Central memory CD4-positive, alpha-beta T cell (primary cell): ENCODE measurements at places on chromosomes 16 and 17.

DNA sequence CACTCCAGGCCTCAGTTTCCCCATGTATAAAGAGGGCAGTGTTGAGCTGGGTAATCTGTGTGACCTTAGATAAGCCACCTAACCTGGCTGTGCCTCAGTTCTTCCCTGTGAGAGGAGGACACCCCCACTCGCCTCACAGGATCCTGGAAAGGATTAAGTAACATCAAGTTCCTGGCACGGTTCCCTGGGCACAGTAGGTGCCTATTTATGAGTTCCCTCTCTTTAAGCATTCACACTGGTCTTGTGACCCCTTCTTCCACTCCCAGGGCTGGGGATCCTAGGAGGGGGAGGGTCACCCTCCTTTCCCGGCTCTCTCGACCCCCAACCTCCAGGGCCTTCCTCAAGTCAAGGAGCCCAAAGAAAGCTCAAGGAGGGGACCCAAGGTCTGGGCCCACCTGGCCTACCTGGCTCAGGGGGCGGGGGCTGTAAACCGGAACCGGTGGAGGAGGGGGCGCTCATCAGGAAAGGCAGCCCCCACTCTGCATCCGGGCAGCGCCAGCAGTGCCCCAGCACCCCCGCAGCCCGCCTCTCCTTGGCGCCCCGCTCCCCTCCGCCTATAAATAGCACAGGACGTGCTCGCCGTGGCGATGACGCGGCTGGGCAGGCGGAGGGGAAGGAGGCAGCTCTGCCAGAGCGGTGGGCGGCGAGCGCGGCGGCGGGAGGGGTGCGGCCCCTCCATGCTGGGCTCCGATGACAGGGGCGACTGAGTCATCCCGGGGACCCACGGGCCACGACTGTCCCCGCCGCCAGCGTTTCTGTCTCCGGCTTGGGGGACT is 9.4 kb downstream of the RPL19 start:
- DNase-seq: peak; percentile 58

GRCh38 chr17:57562184-57562698 is 182.9 kb downstream of the CCDC182 start:
- no peak for DNase-seq

DNA sequence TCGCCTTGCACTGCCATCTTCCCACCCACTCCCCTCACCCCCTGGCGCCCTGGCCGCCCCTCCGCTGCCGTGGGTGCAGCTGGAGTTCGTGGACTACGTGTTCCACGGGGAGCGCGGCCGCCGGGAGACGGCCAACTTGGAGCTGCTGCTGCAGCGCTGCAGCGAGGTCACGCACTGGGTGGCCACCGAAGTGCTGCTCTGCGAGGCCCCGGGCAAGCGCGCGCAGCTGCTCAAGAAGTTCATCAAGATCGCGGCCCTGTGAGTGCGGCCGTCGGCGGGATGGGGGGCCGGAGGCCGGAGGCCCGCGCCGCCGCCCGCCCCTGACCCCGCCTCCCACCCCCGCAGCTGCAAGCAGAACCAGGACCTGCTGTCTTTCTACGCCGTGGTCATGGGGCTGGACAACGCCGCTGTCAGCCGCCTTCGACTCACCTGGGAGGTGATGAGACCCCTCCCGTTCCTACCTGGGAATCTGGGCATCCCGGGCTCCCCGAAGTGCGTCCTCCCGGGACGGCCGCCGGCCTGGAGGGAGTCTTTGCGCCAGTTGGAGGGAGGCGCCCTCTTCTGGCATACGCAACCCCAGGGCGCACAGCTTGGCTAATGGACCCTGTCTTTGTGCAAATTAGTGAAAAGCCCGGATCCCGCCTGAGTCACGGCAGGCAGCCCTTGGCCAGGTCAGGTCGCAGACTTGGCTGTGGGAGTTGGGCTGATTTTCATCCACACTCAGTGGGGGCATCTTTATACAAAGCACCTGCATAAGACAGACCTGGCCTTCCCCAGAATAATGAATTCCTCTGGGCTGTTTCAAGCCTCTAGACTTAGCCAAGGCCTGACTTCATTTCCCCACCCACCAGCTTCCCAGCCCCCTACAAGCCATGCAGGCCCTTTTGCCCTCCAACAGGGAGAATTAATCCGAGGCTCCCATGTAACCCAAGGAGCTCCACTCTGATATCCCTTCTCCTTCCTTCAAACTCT is 14.3 kb downstream of the RAPGEFL1 start:
- peak; percentile 50 for DNase-seq

DNA sequence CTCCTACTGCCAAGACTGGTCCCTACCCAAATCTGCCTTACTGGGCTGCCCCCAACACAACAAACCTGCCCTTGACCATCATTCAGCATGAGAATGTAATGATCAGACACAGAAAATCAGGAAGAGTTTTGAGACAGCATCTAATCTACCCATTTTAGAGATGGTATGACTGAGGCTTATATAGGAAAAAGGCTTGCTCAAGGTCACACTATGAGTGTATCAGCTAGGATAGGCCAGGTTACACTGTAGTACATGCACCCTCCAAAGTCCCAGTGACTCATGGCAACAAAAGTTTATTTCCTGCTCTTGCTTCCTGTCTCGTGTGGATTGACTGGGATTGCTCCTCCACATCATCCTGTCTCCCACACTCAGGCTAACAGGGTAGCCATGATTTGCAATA is 27.9 kb downstream of the NLRC5 start:
- no peak for DNase-seq

DNA sequence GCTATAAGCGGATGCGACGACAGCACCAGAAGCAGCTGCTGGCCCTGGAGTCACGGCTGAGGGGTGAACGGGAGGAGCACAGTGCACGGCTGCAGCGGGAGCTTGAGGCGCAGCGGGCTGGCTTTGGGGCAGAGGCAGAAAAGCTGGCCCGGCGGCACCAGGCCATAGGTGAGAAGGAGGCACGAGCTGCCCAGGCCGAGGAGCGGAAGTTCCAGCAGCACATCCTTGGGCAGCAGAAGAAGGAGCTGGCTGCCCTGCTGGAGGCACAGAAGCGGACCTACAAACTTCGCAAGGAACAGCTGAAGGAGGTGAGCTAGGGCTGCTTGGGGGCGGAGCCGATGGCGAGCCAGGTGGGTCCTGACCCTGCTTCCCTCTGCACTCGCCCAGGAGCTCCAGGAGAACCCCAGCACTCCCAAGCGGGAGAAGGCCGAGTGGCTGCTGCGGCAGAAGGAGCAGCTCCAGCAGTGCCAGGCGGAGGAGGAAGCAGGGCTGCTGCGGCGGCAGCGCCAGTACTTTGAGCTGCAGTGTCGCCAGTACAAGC is 10.1 kb downstream of the HIRIP3 start:
- DNase-seq: no peak

GRCh38 chr16:14280541-14280940 is 209.4 kb downstream of the MRTFB start:
- no peak for DNase-seq

- no peak for DNase-seq
These were observed 78.6 kb upstream of the TANC2 start for GRCh38 chr17:62887437-62887836.

DNA sequence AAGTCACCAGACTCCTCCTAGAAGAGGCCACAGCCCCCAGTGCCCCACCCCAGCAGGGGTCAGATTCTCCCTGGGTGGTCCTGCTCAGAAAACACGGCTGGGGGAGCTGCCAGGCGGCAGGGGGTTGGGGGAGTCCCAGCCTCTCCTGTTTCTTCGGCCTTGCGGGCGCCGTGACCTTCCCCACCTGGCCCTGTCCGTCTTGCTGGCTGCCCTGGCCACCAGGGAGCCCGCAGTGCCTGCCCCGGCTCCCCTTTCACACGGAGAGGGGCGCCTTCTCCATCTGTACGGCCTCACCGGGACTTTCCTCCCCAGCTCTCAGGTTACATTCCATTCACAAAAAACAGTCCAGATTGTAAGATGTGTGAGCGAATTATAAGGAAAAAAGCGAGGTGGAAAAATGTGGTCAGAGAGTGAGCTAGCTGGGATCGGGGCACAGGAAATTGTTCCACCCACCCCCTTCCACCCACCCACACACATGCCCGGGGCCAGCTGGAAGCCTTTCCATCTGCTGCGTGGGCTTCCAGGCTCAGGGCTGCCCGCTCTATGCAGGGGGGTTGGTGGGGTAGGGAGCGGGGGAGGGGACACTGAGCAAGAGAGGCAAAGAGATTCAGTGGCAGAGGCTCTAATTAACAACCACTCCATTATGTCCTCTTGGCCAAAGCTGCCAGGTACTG is 14.6 kb upstream of the CIBAR2 start:
- DNase-seq: no peak

DNA sequence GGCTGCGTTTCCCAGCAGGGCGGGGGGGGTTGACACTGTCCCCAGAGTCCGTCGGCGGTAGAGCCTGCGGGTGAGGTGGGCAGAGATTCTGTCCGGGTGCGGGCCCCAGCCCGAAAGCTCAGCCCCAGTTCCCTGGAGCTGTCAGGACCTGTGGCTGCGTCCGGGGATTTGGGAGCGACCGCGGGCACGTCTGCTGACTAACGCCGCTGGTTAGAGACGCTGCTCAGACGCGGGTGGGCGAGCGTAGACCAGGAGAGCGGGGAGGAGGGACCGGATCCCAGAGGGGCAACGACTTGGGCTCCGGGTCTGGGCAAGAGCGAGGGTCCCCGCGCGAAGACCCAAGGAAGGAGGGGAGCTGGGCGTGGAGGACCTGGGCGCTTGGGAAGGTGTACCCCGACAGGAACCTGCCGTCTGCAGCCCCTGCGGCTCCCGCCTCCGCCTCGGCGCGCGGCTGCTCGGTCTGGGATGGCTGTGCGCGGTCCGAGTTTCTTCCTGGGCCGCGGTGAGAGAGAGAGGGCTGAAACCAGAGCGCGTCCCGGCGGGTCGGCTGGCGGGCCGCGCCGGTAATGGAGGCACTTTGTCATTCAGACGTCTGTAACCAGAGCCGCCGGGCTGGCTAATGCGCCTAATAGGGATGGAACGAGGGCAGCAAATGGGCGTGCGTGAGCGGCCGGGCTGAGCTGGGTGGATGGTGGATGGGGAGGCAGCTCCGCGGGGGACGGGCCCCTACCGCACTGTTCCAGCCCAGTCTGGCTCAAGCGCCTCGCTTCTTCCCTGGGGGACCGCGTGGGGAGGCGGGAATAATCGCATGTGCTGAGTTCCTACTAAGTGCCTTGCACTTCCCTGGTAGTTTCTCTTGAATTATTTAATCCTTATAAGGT is 2.3 kb downstream of the NGFR start:
- no peak for DNase-seq

DNA sequence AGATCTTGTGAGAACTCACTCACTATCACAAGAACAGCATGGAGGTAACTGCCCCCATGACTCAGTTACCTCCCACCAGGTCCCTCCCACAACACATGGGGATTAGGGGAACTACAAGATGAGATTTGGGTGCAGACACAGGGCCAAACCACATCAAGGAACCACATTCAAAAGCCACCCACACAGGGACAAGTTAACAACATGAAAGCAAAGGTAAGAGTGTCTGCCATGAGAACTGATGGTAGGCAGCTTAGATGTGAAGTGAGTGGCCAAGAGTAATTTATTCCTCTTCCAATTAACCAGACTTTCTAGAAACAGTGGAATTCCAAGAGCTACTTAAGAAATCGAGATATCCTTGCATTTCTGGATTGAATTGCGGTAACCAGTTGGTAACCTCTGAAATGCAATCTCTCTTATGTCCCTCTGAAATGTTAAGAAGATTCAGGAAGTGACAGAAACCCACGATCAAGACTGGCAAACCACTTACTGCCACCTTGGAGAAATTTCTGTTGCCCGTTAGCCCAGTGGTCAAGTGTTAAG is 167.4 kb upstream of the CACNG5 start:
- peak; percentile 79 for DNase-seq

- DNase-seq: no peak
These were observed 84.2 kb upstream of the FOXF1 start for GRCh38 chr16:86426063-86426642.

DNA sequence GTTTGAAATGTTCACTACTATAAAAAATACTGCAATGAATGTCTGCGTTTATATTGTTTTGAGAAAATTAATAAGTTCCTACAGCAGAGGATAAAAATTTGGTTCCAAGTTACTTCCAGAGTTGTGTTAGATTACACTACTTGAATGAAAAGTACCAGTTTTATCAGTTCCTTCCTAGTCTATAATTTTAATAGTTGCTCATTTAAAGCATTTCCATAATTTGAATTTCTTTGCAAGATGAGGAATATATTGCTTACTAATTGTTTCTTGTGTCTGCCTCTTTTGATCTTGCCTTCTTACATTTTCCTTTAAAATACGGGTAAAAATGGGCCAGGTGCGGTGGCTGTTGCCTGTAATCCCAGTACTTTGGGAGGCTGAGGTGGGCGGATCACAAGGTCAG is 4.0 kb downstream of the EMC6 start:
- no peak for DNase-seq

GRCh38 chr17:80187515-80187941 is 17.7 kb downstream of the CARD14 start:
- no peak for DNase-seq

GRCh38 chr17:27295945-27296344 is 2.0 kb downstream of the WSB1 start:
- DNase-seq: no peak

DNA sequence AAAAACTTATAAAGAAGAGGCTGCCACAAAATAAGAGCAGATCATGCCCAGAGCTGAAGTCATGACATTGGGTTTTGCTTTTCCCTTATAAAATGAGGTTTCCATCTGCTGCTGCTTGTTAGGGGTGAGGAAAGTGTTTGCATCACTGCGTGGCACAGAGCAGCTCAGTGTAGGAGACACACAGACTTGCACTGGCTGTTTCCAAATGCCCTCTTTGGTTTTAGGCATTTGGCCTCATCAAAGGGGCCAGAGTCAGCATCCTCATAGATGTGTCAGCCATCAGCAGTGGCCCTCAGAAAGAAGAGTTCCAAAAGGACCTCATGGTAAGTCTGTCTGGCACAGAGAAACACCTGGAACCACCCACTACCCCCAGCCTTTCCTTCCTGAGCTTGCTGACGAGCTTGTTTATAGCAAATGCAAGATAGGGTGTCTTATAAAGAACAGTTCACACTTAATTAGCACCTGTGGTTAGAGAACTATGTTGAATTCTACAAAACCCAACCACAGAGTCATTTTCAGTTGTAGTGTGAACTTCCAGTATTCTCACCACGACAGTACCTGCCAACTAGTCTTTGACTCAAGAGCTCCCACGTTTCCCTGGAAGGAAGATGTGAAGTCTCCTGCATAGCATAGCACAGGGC is 17.0 kb downstream of the VWA3A start:
- DNase-seq: no peak

- peak; percentile 62 for DNase-seq
These were observed 14.7 kb upstream of the CTCF start for GRCh38 chr16:67547423-67548264.

- no peak for DNase-seq
These were observed 44.3 kb downstream of the XYLT1 start for GRCh38 chr16:17426451-17426850.

- DNase-seq: peak; percentile 71
These were observed 3.3 kb upstream of the PPP1R1B start for GRCh38 chr17:39623356-39623950.

DNA sequence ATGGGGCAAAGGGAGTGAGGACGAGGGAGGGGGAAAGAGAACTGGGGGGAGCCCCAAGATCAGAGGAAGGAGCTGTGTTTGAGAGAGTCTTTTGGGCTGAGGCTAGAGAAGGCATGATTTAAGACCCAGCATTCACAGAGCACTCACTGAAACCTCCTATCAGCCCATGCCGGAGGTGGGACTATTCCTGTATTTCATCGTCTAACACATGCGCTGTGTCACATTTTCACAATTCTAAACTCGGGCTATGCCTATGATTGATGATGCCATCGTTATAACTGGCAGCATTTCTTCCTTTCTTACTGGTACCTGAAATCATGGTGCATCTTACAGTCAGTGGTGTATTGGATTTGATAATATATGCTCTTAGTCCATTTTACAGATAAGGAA is 3.5 kb downstream of the FAM171A2 start:
- no peak for DNase-seq

- DNase-seq: no peak
These were observed 591.4 kb downstream of the TP53TG3F start for GRCh38 chr16:34050787-34051320.
